A673 (cell line): ENCODE measurements at places on chromosomes 1 and 21. TPM values are rescaled to one million over a fixed set of nuclear protein-coding genes. Genes with fewer than 3 reads are reported as not detected.

The OR6K3 gene
- not detected in 2 replicates for total RNA-seq

DNA sequence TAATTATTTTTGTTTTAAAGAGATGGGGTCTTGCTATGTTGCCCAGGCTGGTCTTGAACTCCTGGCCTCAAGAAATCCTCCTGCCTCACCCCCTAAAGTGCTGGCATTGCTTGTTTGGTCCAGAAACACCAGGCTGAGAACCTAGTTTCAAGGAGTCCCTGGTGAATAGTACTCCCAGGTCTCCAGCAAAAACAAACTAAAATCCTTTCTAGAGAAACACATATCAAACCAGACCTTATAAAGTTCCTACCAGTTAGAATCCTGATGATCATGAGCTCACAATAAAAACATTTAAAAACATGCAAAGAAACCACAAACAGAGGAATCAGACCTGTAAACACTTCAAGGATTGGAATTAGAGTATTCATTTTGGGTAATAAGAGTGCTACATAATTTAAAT lies 34.4 kb upstream of the PADI1 start:
- no peak overlapping the region for H3K4me3 ChIP-seq
- H3K4me1 ChIP-seq, result no peaks in the 10 kb centered on the region
- DNase-seq, result no peak
- no peaks in the 10 kb centered on the region for H3K36me3 ChIP-seq
- no peak overlapping the region for H3K27ac ChIP-seq
- H3K27me3 ChIP-seq, result no peaks in the 10 kb centered on the region

- no peak overlapping the region for H3K4me3 ChIP-seq
- H3K4me1 ChIP-seq, result no peaks in the 10 kb centered on the region
- H3K27ac ChIP-seq, result no peak overlapping the region
- no peak for DNase-seq
- H3K36me3 ChIP-seq, result no peaks in the 10 kb centered on the region
These were observed 1.3 kb upstream of the KLHDC7A start for GRCh38 chr1:18479454-18479853.

GRCh38 chr1:24385160-24385940 lies 28.2 kb downstream of the STPG1 start:
- H3K4me1 ChIP-seq, result peaks cover 14% of the 10 kb centered on the region
- peak; percentile 36 for DNase-seq
- H3K27ac ChIP-seq, result no peak overlapping the region
- no peaks in the 10 kb centered on the region for H3K36me3 ChIP-seq

- H3K27ac ChIP-seq, result peak overlapping the region; percentile 68
- no peak overlapping the region for H3K4me3 ChIP-seq
- no peaks in the 10 kb centered on the region for H3K36me3 ChIP-seq
- DNase-seq, result no peak
- H3K4me1 ChIP-seq, result peaks cover 67% of the 10 kb centered on the region
These were observed 36.7 kb upstream of the WASF2 start for GRCh38 chr1:27526569-27527222.

The LCE6A gene
- not detected in 2 replicates for total RNA-seq

The CD34 gene
- total RNA-seq, result not detected in 2 replicates

DNA sequence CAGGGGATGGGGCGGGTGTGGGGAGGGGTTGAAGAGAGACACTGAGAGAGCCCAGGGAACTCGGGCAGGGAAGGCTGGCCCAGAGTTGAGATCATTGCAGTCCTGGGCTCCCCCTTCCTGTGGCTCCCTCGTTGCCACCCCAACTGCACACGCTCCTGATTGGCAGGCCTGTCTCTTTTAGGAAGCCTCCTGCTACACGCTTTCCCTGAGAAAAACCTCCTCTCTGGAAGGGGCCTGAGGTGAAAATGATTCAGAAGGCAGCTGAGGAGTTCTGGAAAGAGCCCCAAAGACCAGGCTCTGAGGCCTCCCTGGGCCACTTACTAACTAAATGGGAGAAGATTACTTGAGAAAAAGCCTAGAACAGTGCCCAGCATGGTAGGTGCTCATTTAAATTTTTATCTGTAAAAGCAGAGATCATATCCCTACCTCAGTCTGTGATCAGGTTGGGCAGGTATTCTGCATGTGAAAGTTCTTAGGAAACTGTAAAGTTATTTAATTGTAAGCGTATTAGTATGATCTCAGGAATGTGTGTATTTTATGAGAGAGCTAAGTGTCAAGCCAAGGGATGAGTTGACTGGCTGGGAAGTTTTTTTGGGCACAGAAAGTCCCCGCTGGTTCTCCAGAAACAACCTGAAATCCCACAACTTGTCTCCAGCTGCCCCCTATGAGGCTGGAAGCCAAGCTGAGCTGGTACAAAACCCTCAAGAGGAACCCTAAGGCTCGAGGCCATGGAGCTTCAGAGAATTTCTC lies 65.2 kb upstream of the EPS8L3 start:
- H3K4me1 ChIP-seq, result no peaks in the 10 kb centered on the region
- H3K4me3 ChIP-seq, result no peak overlapping the region
- DNase-seq, result no peak
- no peak overlapping the region for H3K27ac ChIP-seq
- no peaks in the 10 kb centered on the region for H3K36me3 ChIP-seq
- no peaks in the 10 kb centered on the region for H3K27me3 ChIP-seq

- no peak overlapping the region for H3K27ac ChIP-seq
- H3K4me3 ChIP-seq, result no peak overlapping the region
- H3K4me1 ChIP-seq, result no peaks in the 10 kb centered on the region
These were observed 76.3 kb upstream of the LMO4 start for GRCh38 chr1:87252406-87252805.

DNA sequence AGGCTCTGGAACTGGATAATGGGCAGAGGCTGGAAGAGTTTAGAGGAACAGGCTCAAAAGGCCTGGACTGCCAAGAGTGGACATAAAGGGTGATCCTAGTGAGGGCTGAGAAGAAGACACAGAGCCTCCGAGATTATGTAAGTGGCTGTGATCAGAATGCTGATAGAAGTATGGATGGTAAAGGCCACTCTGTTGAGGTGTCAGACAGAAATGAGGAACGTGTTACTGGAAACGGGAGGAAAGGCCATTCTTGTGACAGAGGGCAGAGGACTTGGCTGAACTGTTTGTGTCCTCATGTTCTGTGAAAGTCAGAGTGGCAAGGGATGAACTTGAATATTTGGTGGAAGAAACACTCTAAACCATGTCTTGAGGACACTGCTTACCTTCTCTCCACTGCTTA lies 6.7 kb upstream of the ABCG1 start:
- no peaks in the 10 kb centered on the region for H3K36me3 ChIP-seq
- no peak overlapping the region for H3K4me3 ChIP-seq
- no peaks in the 10 kb centered on the region for H3K4me1 ChIP-seq
- no peak overlapping the region for H3K27ac ChIP-seq
- no peak for DNase-seq
- no peaks in the 10 kb centered on the region for H3K27me3 ChIP-seq

DNA sequence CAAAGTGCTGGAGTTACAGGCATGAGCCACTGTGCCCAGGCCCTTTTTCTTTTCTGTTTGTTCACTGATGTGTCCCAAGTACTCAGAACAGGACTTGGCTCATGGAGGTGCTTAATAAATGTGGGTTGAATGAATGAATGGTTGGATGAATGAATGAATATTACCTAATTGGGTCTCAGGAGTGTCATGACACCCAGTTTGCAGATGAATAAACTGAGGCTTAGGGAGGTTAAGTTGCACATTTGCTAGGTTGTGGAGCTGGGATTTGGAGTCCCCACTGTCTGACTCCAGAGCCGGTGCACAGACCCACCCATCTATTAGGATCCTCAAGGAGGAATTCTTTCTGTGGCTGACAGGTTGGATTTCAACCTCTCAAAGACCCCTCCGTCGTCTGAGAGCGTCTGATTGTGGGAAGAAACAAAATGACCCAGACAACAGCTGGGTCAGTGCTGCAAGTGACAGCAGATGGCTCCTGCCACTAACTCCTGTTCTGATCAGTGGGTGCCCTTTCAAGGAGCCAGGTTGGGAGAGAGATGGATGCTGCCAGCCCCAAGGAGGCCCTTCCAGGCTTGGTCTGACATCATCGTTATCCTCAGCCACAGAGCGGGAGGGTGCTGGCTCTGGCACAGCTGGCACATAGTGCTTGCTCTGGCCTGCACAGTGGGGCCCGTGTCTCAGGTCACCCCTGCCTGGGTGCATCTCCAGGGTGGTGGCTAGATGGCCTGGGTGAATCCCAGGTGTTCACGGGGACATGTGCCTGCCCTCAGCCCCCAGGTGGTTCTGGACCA lies 24.2 kb downstream of the ARHGEF10L start:
- no peaks in the 10 kb centered on the region for H3K4me1 ChIP-seq
- H3K4me3 ChIP-seq, result no peak overlapping the region
- no peak overlapping the region for H3K27ac ChIP-seq
- no peaks in the 10 kb centered on the region for H3K36me3 ChIP-seq
- DNase-seq, result no peak
- H3K27me3 ChIP-seq, result no peaks in the 10 kb centered on the region

GRCh38 chr1:3115275-3116149 lies 46.5 kb downstream of the PRDM16 start:
- no peak overlapping the region for H3K27ac ChIP-seq
- DNase-seq, result no peak
- no peaks in the 10 kb centered on the region for H3K4me1 ChIP-seq
- H3K27me3 ChIP-seq, result no peaks in the 10 kb centered on the region
- H3K4me3 ChIP-seq, result no peak overlapping the region

- no peak overlapping the region for H3K27ac ChIP-seq
- H3K4me1 ChIP-seq, result no peaks in the 10 kb centered on the region
- no peaks in the 10 kb centered on the region for H3K36me3 ChIP-seq
- no peaks in the 10 kb centered on the region for H3K27me3 ChIP-seq
- no peak for DNase-seq
- H3K4me3 ChIP-seq, result no peak overlapping the region
These were observed 455.9 kb upstream of the RUNX1 start for GRCh38 chr21:35504951-35505466.
